ENCODE measurements at places on chromosomes 4 and X.

- peak; percentile 1 for DNase-seq
Measured at GRCh38 chr4:168877511-168878491, 132.3 kb downstream of the CBR4 start.

DNA sequence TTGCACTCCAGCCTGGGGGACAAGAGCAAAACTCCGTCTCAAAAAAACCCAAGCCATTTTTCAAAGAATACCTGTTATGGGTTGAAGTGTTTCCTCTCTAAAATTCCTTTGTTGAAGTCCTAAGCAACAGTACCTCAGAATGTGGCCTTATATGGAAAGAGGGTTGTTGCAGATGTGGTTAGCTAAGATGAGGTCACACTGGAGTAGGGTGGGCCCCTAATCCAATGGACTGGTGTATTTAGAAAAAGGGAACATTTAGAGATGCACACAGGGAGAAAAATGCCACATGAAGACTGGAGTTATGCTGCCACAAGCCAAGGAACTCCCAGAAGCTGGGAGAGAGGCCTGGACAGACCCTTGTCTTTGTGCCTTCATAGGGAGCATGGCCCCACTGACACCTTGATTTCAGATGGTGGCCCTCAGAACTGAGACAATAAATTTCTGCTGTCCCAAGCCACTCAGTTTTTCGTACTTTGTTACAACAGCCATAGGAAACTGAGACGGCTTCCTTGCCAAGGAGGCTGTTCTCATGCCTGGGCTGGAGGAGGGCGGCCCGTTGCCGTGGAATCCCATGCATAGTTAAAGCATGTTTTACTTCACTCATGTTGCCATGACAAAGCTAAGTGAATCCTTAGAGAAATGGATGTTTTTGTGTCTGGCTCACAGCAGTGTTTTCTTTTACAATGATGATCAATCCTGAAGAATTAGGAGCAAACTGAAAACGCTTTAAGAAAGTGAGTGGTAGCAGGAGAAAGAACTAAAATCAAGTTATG is 16.5 kb downstream of the TRAPPC2 start:
- no peak for DNase-seq

DNA sequence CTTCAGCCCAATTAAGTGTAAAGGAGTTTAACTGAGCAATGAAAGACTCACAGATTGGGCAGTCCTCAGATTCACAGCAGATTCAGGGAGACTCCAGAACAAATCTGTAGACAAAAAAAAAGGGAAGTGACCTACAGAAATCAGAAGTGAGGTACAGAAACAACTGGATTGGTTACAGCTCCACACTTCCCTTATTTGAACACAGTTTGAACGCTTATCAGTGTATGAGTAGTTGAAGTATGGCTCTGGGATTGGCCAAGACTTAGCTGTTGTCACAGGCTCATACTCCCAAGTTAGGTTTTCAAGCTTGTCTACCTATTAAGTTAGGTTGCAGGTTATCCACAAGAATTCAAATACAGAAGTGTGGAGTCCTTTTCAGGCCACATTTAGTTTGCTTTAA is 112.4 kb upstream of the ELOVL6 start:
- DNase-seq, result no peak

DNA sequence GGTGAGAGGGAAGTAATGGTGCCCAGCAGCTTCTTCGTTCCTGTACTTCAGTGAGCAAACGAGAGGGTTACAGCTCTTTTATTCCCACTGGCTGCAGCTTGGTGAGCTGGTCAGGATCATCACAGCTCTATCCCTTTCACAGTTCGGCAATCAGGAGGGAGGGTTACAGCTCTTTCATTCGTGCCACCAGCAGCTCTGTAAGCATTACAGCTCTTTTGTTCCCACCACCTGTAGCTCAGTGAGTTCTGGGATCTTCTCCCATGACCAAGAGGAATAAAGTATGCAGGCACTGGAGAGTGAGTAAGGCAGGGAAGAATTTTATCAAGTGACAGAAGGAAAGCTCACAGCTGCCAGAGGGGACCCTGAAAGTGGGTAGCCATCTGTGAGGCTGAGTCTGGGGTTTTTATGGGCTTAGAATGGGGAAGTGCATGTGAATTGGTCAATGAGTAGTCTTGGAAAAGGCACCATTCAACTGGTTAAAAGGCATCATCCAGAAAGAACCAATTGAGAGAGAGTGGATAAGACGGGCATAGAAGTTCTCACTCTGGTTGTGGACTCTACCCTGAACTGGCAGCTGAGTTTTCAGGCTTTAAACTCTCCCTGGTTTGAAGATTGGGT is 123.7 kb downstream of the COX18 start:
- no peak for DNase-seq

GRCh38 chr4:56317749-56318148 is 69.5 kb downstream of the AASDH start:
- no peak for DNase-seq

All from stimulated activated CD8-positive, alpha-beta memory T cell treated with anti-CD3 and anti-CD28 coated beads, Interleukin-2, amount 100 ng/mL, for 1 hour (primary cell).